ENCODE measurements at places on chromosomes 6 and 20.

- no peak for DNase-seq
Measured at GRCh38 chr6:160256445-160256844, 2.2 kb downstream of the SLC22A2 start.

- DNase-seq: no peak
Measured at GRCh38 chr20:41978246-41978790, 360.1 kb upstream of the CHD6 start.

DNA sequence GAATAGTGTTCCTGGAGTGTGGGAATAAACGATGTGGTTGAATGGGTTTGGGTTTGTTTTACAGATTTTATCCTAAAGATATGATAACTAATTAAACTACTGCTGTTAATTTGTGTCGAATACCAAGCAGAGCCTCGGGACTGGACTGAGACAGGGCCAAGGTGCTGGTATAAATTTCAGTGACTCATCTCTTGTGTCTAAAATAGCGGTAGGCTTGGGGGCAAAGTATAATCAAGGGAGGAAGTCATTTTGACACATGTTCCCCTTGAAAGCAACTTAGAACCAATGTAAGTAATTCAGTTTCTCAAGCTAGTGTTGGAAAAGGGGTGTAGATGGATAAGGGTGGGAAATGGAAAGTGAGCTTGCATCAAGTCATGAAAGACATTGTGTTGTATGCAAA lies 108.4 kb downstream of the PLCB4 start:
- no peak for DNase-seq

DNA sequence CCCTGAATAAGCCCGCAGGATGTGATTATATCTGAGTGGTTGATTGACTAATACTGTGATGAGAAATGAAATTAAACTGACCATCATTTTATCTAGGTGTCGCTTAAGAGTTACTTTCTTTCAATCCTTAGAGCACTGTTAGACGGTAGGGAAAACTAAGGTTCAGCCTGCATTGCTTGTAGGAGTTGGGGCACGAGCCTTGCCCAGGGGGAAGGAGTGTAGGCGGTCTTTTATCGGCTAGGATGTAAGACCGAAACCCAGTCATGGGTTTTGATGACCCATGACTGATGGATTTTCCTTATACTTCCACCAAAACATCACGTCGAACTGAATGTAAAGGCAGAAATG lies 392 bp upstream of the TASP1 start:
- DNase-seq: no peak

DNA sequence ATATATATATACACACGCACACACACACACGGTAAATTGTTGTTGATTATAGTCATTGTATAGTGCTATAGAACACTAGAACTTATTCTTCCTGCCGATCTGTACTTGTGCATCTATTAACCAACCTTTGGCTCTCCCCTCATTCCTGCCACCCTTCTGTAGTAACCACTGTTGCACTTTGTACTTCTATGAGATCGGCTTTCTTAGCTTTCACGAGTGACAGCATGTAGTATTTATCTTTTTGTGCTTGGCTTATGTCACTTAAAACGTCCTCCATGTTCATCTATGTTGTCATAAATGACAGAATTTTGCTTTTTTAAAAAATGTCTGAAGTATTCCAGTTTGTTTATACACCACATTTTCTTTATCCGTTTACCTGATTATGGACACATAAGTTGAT lies 20.9 kb upstream of the DYNLRB1 start:
- DNase-seq: no peak

- DNase-seq: no peak
Measured at GRCh38 chr6:70563530-70563929, 3.2 kb upstream of the SDHAF4 start.

DNA sequence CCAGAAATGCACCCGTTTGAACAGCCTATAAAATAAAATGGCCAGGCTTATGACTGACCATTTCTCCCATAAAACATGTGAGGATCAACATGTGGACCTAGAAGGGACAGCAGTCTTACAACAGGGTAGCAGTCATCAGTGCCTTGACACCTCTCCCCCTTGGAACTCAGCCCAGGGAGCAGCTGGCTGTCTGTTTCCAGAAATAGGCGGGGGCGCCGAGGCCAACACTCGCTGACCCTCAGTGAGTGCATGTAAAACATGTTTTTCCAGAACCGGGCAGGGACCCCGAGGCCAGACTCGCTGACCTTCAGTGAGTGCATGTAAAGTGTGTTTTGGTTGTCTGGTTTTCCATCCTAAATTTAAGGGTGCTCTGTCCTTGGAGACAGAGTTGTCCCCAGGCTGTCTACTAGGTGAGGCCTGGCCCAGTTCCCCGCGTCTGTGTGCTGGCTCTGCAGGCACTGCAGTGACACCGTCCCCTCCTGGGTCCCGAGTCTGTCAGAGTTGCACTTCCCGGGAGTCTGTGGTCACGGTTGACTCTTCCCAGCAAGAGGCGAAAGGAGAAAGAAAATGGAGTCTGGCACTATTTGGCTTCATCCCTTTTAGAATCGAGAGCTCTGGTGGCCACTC lies 19.8 kb upstream of the ADRM1 start:
- DNase-seq: no peak

DNA sequence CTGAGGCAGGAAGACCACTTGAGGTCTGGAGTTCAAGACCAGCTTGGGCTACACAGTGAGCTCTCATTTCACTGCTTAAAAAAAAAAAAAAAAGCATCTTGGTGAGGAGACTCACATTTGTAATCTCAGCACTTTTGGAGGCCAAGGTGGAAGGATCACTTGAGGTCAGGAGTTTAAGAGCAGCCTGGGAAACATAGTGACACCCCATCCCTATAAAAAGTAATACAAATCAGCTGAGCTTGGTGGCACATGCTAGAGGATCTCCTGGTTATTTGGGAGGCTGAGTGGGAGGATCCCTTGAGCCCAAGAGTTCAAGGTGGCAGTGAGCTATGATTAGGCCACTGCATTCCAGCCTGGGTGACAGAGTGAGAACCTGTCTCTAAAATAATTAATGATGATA lies 29.4 kb upstream of the SYNCRIP start:
- no peak for DNase-seq

DNA sequence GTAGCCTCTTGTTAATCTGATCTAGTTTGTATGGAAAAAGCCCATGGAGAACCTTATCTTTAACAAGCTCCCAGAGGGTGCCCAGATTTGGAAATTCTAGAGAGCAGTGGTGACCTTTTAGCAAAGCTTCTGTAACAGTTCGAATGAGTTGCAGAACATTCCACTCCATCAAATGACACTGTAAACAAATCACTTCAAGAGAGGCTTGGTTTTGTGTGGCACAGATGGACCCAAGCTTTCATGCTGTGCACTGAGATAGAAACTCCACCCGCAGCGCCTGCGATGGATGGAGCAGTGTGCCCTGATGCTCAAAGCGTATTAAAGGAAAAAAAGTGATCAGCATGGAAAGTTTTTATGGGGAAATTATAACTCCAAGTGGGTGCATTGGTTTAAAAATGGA lies 55.1 kb upstream of the ISM1 start:
- no peak for DNase-seq

GRCh38 chr6:136788069-136788902 lies 4.0 kb downstream of the MAP3K5 start:
- no peak for DNase-seq

DNA sequence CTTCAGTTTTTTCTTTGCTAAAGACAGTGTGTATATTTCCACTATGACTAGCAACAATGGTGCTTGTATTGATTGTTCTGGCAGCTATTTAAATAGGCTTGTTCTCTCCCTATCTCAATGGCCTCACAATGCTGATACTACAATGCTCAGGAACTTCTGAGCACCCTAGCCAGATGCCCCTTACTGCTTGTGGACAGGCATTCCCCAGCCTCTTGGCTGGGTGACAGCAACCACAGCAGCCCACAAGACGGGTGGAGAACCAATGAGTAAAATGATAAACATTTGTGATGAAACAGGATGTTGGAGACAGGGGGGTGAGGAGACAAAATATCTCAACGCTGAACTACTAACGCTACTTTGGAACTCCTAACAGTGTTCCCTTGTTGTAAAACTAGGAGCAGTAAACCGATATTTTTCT lies 42.3 kb downstream of the HIVEP2 start:
- DNase-seq: no peak

DNA sequence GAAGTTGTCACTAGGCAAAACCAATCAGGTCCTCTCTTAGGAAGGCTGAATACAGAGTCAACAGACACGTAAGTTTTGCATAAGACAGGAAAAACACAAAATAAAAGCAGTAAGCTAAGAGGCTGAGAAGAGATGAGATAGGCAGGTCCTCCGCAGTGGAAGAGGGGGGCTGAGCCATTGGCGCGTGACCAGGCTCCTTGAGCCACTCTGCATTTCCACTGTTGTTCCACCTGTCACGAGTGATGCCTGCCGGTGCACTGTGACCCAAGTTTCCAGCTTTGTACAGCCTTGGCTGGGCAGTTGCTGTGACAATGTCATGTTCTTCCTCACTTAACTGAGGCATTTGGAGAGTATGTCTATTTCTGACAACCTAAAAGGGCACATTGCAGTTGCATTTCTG lies 58.6 kb downstream of the NUDT3 start:
- no peak for DNase-seq

- DNase-seq: no peak
Measured at GRCh38 chr6:158905277-158905676, 86.1 kb upstream of the EZR start.

- DNase-seq: no peak
Measured at GRCh38 chr6:33164665-33165373, 27.4 kb downstream of the COL11A2 start.

- no peak for DNase-seq
Measured at GRCh38 chr6:19994909-19995308, 157.7 kb downstream of the ID4 start.
